Right lung (tissue), 10 donors: ENCODE measurements at places on chromosomes 11 and 22. TPM values are rescaled to one million over a fixed set of nuclear protein-coding genes. Genes with fewer than 3 reads are reported as not detected.

DNA sequence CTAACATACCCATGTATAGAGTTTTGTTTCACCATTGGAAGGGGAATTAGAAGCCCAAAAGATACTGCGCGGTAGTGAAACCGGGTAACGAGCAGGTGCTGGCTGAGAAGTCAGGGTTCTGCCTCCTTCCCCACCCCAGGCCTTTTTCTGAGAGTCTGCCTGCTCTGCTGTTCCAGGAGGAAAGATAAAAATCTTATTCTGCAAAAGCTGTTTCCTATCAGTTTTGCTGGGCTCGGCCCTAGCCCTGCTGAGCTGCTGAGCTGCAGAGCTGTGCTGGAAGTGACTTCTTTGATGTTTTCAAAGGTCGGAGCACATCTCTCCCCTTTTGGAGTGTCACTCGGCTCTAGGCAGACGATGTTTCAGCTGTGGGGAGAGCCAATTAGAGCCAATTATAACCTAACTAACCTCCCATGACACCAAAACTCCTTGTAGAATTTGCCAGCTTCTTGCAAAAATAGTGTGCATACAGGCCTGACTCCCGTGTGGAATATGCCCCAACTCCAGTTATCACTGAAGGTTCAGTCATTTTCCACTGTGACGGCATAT lies 59.4 kb downstream of the SPATA19 start:
- DNase-seq, result no peak

Gene SNX32
- polyA plus RNA-seq, result 3.1 TPM

- DNase-seq, result no peak
These were observed at the start of gene BBOX1 for GRCh38 chr11:27040302-27041115. Gene BBOX1, plus strand, starts transcription at chr11:27040815. Its CDS starts 14,616 bp downstream, at chr11:27055431.

- DNase-seq, result no peak
These were observed 104.5 kb downstream of the EFCAB6 start for GRCh38 chr22:43707648-43708047.

GRCh38 chr11:87020336-87020735 lies 17.4 kb upstream of the TMEM135 start:
- no peak for DNase-seq

Gene SH3BP1
- 23.0 TPM for polyA plus RNA-seq

- no peak for DNase-seq
These were observed 2.1 kb upstream of the KIAA1671 start for GRCh38 chr22:24950272-24950902.

DNA sequence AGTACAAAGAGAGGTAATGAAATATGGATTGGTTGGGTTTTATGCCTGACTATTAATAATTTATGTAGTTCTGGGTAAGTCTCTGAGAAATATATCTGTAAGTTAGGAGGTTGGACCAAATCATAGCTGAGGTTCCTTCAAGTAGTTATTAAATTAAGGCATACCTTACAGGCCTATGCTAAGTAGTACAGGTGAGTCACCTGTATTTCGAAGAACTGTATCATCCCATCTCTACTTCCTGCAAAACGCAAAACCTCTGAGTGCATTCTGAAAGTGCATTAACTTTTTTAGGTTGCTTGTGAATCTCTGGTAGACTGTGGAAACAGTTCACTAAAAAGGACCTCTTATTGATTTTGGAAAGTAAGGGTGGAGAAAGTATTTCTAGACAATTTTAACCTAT lies 37.1 kb downstream of the APOL5 start:
- DNase-seq, result no peak

DNA sequence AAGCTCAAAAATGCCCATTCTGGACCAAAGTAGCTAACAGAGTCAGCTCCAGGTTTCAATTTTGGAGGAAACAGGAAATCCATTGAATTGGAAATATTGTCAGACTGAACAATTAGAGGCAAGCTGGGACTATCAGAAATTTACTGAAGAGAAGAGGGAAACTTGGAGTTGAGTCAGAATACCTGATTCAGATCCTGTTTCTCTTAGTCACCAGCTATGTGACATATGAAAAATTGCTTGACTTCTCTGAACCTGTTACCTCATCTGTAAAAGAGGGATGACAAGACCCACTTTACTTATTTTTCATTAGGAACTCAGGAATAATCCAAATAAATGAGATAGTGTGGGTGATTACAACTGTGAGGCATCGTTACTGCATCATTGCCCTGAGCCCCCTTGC lies 148.9 kb upstream of the CADM1 start:
- no peak for DNase-seq

Gene MS4A6E
- polyA plus RNA-seq, result not detected

GRCh38 chr11:117110294-117110950 lies 12.2 kb upstream of the SIK3 start:
- DNase-seq, result no peak

DNA sequence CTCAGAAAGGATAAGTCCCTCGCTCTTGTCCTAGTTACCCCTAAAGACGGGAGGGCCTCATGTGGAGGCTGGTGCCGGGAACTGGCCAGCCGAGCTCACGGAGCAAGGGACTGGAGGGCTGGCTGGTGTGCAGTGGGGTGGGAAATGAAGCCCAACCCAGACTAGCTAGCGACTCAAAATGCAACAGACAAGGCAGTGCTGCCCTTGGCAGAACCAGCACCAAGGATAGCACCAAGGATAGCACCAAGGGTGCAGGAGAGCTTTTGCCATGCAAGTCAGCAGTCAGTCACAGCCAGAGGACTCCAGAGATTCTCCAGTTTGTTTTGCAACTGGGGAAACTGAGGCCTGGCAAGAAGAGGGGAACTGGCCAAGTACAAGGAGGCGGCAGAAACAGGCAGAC lies 6.5 kb upstream of the BATF2 start:
- no peak for DNase-seq

GRCh38 chr11:118224511-118225188 lies at the start of gene JAML:
Gene JAML, minus strand, starts transcription at chr11:118225011. Its CDS starts 10,145 bp downstream, at chr11:118214866.
- no peak for DNase-seq

DNA sequence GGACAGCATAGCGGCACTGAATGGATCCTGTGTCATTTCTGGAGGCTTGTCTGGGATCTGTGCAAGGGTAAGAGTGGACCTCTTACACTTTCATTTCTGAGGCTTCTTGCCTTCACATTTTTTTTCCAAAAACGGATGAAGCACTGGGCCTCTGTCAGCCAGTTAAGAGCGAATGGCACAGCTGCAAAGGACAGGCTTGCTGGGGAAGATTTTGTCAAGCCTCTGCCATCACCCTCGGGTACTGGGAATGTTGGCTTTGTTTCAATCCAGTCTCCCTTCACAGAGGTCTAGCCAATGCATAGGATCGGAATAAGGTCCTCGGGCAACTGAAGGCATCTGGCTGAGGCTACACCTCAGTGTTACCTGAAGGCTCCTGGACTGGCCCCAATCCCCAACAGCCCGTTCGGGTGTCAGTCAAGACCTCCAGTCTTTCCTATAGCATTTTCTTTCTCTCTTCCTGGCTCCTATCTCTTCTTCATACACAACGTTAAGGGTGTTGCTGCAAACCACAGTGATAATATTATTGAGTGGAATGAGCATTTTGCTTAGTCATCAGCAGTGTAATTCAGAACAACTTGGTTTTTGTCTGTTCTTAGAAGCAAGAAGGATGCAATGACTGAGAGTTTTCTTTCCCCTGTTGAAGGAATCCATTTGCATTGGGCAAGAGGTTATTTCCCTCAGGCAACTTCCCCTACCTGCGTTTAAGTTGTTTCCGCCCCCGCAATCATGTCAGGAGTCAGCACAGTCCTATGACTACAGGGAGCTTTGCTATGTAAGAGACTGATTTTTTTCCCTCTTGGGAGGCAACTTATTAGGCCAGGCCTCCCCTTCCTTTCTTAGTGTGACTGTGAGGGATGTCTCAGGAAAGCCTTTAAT lies 22.8 kb downstream of the NPAT start:
- no peak for DNase-seq

Gene OR52H1
- 0.18 TPM for polyA plus RNA-seq

- DNase-seq, result no peak
These were observed 13.7 kb downstream of the SULT4A1 start for GRCh38 chr22:43848366-43849171.

GRCh38 chr11:5665051-5665570 lies 19.8 kb downstream of the TRIM5 start:
- no peak for DNase-seq

Gene PNPLA3
- 0.77 TPM for polyA plus RNA-seq

DNA sequence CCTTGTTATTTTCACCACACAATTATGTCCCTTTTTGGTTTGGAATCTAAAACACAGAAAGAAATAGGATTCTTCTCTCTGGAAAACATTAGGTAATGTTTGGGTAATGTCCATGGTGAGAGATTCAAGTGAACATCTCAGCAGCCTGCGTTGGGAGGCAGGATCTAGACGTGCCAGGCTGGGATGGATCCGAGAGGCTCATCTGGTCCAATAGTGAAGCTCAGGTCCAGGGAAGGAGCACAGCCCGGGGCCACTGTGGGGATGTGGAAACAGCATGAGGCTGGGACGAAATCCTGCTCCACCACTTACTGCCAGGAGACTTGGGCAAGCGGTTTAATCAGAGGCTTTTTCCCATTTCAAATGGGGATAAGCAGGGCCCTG lies 109.9 kb downstream of the CSNK2A3 start:
- DNase-seq, result no peak

Gene HBG1
- 5.7 TPM for polyA plus RNA-seq

Gene CAT
- polyA plus RNA-seq, result 222 TPM

DNA sequence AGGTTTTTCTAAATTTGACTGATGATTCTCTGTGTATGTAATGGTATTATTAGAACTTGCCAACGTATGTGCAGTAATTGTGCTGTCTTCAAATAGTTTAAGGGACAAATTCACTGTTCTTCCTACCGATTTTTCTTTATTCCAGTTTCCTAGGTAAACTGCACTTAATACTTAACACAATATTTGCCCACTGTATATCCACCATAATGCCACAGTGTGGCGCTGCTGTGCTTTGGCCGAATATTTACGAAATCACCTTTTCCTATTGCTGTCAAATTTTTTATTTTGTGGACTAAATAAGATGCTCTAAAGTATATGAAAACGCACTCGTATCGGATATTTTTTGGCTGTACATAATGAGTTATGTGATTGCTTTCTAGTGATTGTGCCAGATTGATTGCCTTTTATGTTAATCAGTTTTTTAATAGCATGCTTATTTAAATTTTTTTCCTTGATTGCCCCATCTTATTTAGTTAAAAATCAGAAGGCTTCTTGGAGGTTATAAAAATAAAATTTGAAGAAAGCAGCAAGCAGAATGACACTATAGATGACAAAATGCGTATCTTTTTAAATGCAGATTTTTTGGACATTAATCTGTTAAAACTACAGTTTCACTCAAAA lies 10.5 kb downstream of the AASDHPPT start:
- DNase-seq, result no peak

- no peak for DNase-seq
These were observed 4.4 kb upstream of the B3GNT6 start for GRCh38 chr11:77029829-77030228.

DNA sequence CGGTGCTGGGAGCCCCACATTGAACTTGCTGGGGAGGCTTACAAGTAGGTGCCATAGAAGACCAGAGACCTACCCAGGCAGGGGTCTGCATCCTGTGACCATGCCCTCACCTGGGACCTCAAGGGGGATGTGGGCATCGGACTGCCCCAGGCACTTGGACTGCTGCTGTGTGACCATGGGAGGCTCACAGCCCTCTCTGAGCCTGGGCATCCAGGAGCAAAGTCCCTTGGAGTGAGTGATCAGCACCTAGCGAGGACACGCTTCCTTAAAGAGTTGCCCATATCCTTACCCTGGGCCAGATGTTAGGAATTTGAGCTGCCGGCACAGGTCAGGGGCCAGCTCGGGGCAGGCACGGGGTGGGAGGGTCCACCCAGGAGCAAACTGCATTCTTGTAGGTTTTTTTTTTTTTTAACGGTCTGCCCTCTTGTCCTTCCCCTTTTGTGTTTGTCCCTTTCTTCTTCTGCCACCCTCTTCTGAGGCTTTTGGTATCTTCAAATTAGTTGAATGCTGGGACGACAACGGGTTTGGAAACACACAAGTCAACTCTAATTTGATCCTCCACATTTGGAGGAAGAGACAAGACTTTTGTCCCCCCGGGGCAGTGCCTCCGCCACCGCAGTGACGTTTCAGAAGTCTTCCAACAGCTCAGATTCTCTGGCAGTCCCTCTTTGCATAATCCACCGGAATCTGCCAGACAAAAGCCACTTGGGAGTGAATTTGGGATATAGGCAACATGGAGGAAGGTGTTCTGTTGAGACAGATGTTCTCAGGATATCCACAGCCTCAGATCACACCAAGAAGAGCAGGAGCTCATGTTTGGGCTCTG lies 46.1 kb upstream of the LINC01488 start:
- no peak for DNase-seq

DNA sequence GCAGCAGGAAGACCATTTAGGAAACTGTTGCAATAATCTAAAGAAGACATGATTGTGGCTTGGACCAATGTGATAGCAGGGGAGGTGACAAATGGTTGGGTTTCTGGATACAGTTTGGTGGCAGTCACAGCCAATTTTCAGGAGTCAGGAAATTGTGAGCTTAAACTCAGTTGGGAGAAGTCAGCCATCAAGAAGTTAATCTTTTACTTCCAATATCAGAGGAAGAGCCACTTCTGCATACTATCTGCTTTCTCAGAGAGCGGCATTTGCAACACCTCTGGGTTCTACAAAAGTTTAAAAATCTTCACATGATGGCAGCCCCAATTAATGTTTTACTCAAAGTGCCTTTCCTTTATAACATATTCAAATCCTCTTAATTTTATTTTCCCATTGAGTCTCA lies 33.7 kb upstream of the PDE3B start:
- no peak for DNase-seq

Gene ZNF214
- polyA plus RNA-seq, result 9.4 TPM

- DNase-seq, result no peak
These were observed 33.4 kb downstream of the PLA2G6 start for GRCh38 chr22:38148245-38148644.

DNA sequence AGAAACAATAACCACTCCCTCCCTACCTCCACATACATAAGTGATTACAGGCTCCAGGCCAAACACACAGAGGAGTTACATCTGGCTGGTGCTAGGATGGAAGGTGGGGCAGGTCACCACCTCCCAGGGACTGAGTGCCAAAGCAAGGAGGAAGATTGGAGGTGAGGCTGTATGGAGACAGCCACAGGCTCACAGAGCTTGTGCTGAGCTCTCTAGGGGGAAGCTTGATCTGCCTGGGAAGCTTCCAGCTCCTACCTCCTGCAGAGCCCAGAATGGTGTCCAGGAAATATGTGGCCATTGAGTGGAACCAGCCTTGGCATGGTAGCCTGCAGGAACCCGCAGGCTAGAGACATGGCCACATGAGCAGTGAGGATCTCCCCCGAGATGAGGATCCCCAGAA lies 3.6 kb upstream of the MED15 start:
- DNase-seq, result no peak

- no peak for DNase-seq
These were observed 184.6 kb upstream of the CARD18 start for GRCh38 chr11:105324156-105324555.
